ENCODE measurements at places on chromosomes 7 and 10.

GRCh38 chr7:116176226-116176625 lies 34.1 kb upstream of the TES start:
- DNase-seq: no peak

DNA sequence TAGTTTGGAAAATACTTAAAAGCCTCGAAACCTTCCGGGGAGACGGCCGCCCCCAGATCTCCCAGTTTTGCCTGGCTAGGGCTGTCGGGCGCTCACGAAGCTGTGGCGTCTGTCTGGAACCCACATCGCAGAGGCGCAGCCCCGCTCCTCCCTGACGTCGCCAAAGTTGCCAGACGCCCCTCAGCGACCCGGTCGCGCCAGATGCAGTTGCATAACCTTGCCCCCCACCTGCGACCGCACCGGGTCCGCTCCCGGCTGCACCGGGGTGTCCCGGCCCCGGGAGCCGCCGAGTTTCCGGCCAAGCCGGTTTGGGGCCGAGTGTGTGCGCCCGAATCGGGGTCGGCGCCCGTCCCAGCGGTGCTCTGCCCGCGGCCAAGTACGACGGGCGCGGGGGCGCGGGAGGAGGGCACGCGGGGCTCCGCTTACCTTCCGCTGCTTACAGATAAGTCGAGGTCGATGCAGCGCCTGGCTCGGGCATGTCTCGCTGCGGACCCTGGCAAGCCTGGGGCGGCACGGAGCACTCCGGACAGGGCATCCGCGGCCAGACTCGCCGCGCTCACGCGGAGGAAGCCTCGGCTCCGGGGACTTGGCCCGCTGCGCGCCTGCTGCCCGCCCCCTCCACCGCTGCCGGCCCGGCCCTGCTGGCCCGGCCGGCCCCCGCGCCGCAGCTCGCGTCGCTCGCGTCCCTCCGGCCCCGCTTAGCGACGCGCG lies 665 bp downstream of the INSYN2A start:
- DNase-seq: no peak

DNA sequence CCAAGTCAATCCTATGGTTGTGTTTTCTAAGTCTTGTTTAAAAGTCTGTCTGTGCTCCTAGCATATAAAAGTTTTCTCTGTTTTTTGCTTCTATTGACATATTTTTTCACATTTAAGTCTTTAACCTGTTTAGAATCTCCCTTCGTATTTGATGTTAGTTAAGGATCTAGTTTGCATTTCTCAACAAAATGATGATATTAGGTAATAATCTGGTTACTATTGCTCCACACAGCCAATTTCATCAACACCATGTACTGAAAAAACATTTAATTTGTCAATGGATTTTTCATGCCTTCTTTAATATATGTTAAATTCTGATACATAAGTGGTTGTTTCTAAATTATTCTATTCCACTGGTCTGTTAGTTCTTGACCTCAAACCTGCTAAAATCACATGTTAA lies 17.5 kb upstream of the TSGA13 start:
- no peak for DNase-seq

- no peak for DNase-seq
These were observed 196.9 kb upstream of the RHOBTB1 start for GRCh38 chr10:61140765-61141392.

- DNase-seq: no peak
These were observed 20.7 kb downstream of the VSTM4 start for GRCh38 chr10:49094646-49095045.

DNA sequence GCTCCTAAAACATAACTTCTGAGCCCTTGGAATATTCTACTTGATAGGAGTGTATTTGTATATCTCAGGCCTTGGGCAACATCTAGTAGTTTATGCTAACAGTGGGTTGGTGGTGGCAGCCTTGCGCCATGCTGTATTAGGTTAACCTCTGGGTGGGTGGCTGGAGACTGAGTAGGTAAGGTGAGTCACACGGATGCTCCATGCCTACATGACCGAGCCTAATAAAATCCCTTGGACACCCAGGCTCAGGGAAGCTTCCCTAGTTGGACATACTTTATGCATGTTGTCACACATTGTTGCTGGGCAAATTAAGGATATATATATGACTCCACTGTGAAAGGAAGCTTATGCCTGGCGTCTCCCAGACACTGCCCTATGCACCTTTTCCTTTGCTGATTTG lies 6.0 kb upstream of the DAGLB start:
- DNase-seq: no peak

DNA sequence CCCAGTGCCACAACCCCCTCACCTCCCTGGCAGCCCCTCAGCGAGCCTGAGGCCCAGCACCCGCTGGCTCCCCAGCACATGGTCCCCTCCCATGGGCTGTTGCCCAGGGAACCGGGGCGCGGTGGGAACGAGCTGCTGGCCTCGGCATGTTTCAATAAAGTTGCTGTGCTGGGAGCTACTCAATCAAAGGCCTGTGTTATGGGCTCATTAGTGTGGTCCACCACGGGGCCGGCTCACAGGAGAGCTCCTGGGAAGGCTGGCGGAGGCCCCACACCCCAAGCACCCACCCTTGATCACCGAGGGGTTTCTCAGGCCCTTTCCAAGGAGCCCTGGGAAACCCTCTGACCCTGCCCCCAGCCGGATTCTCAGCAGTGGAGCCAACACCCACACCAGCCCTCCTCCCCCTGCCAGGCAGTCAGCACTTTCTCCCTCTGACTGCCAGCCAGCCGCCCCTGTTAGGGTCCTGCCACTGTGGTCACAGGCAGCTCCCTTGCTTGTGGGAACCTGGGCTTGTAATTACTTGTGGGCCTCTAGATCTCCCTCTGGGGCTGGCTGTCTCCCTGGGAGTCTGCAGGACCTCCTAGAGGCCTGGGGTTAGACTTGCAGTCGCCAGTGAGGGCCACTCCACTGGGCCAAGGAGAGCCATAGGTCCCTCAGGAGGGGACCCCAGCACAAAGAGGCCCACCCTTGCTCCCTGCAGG lies 24.8 kb upstream of the TRIM8 start:
- DNase-seq: no peak

GRCh38 chr10:46325021-46325420 lies 38.2 kb downstream of the ANTXRL start:
- no peak for DNase-seq

- no peak for DNase-seq
These were observed 658.3 kb downstream of the SUGCT start for GRCh38 chr7:40793132-40793531.

DNA sequence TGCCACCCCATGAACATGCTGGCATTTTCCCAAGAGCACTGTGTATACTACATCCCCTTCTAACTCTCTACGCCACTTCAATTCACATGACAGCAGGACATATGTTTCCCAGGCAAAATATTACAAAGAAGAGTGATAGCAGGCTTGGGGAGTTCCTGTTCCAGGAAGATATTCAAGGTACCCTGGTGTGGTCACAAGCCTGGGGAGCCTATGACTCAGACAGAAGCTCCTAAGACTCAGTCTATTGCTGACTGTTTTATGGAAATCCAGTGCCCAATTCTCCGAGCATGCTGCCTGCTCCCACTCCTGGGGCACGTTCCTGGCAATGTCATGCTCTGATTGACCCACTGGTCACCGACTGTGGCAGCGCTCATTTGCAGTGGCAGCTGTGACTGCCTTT lies 23.5 kb upstream of the ABLIM1 start:
- DNase-seq: no peak

DNA sequence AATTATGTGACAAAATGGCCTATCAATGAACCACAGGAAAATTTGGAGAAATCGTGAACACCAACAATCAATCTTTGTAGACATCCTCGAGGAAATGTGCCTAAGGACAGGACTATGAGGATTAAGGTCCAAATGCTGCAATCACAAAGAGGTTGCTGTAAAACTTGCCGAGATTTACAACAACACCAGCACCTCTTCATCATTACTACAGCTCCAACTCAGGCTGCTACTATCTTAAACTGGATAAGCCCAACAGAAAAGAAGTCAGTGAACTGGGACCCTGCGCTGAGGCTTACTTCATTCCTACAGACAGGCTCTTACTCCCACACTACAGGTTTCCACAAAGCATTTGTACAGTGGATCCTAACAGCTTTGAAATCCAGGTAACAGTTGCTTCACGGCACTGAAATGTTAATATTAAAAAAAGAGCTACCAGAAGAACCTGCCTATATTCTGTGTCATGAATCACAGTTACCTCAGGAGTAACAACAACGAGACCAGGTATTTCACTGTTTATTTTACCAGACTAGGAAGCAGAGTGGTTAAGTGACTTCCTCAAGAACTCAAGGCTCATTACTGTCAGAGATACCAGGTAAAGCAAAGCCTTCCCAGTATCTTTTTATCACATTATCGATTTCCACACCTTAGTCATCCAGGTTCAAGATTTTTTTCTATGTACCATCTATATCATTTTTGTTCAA lies 23.9 kb downstream of the CACUL1 start:
- DNase-seq: no peak

DNA sequence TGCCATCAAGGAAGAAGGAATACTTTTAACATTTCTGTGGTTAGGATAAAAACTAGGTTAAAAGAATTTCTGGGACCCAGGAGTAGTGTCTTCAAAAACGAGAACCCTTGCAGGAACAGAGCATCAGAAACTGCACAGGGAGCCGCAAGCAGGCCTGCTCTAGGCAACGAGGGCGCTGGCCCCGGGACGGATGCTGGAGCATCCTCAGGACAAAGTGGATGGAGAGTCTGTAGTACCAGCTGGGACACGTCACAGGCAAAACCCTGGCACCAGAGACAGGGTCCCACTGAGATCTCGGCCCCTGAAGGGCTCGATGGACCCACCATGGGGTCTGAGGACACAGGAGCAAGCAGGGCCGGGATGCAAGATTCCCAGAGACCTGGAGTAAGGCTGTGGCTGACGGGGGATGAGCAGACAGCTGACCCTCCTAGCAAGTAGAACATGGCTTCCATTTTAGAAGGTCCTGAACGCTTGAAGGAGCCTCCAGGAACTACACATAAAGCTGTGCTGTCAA lies 106.6 kb downstream of the GALNT11 start:
- no peak for DNase-seq

Data from stimulated activated CD4-positive, alpha-beta T cell treated with anti-CD3 and anti-CD28 coated beads, Interleukin-12 subunit alpha, Interleukin-12 subunit beta, amount 100 ng/mL, for 48 hours (primary cell).